Stimulated activated CD4-positive, alpha-beta T cell treated with anti-CD3 and anti-CD28 coated beads, Interleukin-4, amount 100 ng/mL, for 1 hour (primary cell): ENCODE measurements at places on chromosomes 5 and 9.

DNA sequence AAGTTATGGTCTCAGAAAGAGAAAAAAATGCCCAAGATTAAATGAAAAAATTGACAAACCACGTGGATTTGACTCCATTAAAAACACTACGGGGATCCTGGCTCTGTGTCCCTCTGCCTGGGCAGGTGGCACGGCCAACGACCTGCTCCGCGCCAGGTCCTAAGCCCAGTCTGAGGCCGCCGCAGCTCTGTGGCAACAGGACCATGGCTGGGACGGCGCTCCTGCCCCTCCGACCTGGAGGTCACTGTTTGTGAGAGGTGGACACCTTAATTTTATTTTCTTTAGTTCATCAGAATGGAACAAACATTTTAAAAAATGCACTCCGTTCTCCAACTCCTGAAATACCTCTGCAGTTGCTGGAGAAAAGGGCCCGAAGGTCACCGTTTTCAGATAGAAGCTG is 369.4 kb downstream of the CDH9 start:
- no peak for DNase-seq

DNA sequence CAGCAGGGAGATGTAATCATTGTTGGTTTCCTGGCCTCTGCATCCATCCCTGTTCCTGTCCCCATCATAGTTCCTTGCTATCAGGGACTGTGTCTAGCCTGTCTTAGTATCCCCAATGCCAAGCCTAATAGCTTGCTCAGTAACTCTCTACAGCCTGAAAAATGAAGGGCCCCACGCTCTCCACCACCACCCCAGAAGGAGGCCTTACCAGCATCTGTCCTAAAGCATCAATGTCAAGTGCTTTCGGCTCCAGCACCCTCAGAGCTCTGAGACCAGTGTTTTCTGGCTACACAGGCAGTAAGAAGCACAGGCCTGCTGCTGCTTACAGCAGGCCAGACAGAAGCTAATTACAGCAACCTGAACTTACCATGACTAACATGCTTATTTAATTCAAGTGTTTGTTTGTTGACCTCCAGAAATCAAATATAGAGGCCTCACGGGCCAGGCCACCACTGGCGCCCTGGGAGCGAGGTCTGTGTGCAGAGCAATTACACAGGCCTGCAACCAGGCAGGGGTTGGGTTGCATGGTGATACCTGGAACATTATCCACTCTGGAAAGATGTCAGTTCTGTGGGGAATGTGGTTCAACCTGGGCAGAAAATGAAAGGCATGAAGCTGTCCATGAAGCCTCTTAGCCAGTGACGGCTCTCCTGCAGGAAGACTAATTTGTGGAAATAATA is 124.3 kb downstream of the SLC1A3 start:
- DNase-seq, result no peak

DNA sequence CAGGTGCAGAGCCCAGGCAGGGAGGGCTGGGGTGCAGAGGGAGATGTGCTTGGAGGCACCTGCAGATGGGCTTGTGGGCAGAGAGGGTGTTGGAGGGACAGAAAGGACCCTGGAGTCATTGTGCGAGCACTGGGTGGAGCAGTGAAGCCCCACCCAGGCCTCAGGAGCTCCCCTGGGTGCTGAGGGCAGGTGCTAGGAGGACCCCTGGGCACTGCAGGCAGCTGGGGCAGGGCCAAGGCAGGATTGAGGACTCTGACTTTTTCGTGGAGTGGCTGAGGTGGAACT is 10.3 kb upstream of the SLC6A18 start:
- no peak for DNase-seq

DNA sequence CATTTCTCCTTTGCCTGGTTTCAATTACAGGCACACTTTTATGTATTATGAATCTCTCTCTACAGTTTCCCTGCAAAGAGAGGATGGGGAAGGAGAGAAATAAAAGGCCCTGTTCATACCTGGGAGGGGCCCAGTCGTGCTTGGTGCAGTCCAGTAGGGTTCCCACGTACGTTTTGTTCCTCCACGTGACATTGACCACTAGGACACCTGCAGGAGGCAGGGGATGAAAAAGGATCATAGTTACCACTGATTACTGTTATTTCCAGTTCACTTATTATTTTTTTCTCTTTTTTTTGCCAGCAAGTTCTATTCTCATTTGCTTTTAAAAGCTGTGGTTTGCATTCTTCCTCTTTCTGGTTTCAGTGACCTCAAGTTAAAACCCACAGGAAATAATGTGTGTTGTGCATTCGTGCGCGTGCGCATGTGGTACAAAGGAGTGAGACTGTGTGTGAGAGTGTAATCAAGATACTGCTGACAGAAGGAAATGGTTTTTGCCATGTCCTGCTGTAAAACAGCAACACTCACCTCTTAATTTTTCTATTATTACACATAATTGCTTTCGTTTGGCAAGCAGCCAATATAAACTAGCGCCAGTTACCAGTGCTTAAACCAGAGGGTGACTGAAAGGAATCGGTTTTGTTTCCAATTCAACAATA is 96.8 kb downstream of the ZNF608 start:
- peak; percentile 47 for DNase-seq

DNA sequence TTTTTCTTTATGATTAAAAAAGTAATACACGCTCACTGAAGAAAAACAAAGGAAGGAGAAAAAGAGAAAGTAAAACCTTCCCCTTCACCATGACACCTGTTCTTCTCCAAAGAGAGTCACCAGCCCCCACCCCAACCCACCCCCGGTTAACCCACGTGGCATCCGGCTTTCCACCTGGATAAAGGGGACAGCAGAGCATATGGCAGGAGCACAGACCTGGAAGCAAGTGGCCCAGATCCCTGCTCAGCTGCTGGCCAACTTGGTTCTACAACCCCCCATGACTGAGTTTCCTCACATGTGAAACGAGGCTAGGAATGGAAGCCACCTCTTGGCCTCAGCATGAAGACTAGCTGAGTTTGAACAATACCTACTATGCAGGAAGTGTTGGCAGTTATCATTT is 5.1 kb downstream of the CCDC180 start:
- DNase-seq, result no peak

- DNase-seq, result no peak
Measured at GRCh38 chr5:179158556-179158955, 98.4 kb downstream of the ZNF354C start.

GRCh38 chr5:76789991-76790581 is 28.7 kb upstream of the F2RL1 start:
- DNase-seq, result no peak

DNA sequence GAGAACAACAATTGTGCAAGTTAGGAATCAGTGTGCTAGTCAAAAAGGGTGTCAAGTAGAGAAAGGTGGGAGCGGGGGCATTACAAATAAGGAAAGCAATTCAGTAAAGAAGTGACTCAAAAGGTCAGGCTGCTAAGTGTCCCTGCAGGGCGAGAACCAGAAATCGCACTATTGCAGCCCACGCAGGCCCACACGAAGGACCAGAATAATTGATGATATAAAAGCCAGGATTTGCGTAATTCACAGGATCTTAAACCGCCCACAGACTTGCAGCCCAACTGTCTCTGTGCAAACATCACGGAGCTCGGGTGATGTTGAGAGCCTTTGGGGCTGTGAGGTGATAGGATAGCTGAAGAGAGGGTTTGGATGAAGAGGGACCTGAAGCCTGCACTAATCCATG is 349.0 kb downstream of the BRINP1 start:
- DNase-seq, result no peak

- no peak for DNase-seq
Measured at GRCh38 chr5:17400724-17401469, 97.1 kb upstream of the TAF11L2 start.

DNA sequence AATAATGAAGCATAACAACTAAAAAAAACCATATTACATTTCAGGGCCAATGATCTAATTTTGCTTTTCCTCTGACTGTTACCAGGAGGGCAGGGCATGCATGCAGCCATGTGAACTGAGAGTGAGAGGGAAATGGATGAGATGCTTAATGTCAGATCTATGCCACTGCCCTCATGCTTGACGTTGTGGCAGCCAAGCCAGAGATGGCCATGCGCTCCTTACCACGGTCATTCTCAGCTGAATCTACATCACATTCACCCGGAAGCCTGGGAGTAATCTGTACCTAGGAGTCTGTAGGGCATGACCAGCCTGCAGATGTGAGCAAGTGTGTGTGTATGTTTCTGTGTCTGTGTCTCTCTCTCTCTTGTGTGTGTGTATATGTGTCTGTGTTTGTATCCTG is 183.7 kb downstream of the KDM4C start:
- no peak for DNase-seq

GRCh38 chr9:29775491-29775890 is 2202.2 kb upstream of the C9orf72 start:
- no peak for DNase-seq

DNA sequence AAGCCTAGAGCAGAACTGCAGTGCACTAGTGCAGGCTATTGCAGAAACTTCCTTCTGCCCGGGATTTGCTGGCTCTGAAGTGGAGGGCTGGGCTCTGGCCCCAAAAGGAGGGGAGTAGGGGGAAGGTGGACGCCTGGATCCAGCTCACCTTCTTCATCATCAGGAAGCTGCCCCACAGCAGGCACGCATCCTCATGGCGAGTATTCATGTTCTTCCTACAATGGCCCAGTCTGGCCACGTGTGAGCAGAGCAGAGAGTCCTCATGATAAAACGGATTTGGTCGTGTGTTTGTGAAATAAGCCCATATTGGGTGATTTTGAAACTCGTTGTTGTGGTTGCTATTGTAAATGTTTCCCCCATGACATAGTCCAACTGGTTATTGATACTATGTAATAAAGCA is 8.2 kb upstream of the GLIPR2 start:
- no peak for DNase-seq

DNA sequence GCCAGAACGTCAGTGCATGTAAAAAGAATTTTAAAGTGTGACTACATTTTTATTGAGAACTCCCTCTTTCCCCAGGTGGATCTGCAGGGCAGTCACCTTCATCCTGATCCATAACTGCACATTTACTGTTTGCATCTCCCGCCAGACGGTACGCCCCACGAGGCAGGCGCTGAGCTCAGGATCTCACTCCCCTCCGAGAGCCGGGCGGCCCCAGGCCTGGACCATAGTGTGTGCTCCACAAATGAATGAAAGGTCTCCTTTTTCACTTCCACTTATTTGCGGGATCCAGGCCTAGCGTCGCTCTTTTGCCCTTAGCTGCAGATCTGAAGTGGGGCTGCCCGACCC is 378 bp downstream of the DROSHA start:
- DNase-seq, result peak; percentile 26

GRCh38 chr9:129617167-129617566 is 3.7 kb downstream of the C9orf50 start:
- no peak for DNase-seq

- DNase-seq, result no peak
Measured at GRCh38 chr5:67515762-67516161, 319.2 kb upstream of the CD180 start.

DNA sequence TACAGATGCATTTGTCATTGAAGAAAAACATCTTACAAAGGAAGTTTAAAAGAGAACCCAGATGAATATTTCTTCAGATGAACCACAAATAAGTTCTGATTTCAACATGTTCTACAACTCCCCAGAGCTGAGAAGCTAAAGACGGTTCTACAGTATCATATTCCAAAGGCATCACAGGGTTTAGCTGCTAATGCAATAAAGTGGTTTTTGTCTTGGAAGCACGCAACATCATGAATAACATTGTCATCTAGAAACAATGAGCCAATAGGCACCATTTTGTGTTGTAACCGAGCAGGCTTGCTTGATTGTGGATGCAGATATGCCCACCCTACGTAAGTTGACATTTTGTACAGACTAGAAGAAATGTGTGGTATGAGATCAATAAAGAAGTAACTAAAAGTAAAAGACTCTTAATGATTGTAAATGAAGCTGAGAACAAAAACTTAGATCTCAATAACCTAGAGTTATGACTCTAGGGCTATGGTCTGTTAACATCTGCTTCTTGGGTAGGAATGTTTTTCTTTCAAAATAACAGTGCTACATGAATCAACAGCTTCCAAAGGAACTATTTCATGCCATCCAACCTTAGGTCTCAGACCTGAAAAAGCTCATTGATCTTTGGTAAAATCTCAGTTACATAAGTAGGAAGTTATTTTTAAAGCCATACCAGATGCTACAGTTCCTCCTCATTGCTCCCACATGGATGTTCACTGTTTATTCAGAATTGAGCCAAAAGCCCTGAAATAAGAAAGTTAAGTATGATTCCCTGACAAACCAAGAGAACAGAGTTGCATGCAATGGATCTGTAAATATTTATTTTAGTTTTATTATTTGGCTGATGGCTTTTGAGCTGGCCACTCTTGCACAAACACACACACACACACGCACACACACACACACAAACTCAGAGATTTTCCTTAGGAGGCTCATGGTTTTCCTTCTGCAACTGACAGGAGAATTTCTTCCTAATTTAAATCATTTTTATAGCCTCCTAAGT is 118.7 kb upstream of the SLCO6A1 start:
- DNase-seq, result no peak

- DNase-seq, result no peak
Measured at GRCh38 chr5:53378590-53379247, 101.7 kb upstream of the FST start.

GRCh38 chr5:32942225-32942989 is 231.3 kb downstream of the NPR3 start:
- DNase-seq, result no peak

- no peak for DNase-seq
Measured at GRCh38 chr5:171523781-171524180, 104.3 kb downstream of the FGF18 start.

DNA sequence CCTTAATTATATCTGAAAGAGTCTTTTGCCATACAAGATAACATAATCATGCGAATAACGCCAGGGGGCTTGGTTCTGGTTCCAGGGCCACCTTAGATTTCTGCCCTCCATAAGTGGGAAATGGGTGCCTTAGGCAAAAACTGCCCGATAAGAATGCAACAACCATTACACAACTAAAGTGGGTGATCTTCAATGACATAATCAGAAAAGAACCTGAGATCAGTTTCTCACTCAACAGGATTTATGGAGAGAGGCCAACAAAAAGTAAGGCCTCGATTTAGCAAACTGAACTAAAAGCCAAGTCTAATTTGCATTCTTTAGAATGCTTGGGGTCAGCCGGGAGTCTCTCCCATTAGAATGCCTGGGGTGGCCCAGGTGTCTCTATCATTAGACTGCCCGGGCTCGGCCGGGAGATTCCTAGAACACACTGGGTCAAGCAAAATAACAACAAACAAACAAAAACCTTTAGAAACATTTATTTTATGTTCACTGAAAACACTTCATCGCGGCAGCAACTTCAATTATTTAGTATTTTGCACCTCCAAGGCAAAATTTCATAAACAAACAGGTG is 194.8 kb downstream of the AUH start:
- no peak for DNase-seq
